Activated CD4-positive, alpha-beta T cell treated with anti-CD3 and anti-CD28 coated beads for 36 hours (primary cell): ENCODE measurements at places on chromosomes 2 and 18. TPM values are rescaled to one million over a fixed set of nuclear protein-coding genes. Genes with fewer than 3 reads are reported as not detected.

GRCh38 chr2:128474036-128474955, 155.6 kb upstream of the HS6ST1 start:
- H3K36me3 ChIP-seq: peaks cover 7% of the 10 kb centered on the region
- peaks cover 11% of the 10 kb centered on the region for H3K4me1 ChIP-seq
- H3K27ac ChIP-seq: no peak overlapping the region
- H3K4me3 ChIP-seq: no peak overlapping the region

DNA sequence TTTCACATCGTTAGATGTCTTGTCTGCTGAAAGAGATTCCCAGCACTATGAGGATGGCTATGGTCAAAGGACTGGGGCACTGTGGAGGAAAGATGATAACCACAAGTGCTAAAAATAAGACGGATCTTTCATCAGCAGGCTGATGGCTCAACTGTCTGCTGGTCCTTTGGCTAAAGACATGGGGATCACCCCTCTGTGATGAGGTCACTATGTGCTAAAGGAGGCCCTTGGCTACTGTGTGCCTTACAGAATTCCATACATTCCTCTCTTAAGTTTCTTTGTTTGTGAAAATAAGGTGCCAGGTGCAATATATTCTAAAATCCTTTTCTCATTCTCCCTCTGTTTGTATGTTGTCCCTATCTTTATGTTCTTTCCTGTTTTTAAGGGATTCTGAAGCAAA, 39.7 kb upstream of the LYPD6 start:
- H3K4me3 ChIP-seq: no peak overlapping the region
- H3K4me1 ChIP-seq: no peaks in the 10 kb centered on the region
- peaks cover 4% of the 10 kb centered on the region for H3K27me3 ChIP-seq
- H3K36me3 ChIP-seq: no peaks in the 10 kb centered on the region

GRCh38 chr2:212005085-212005671, 533.4 kb downstream of the ERBB4 start:
- no peaks in the 10 kb centered on the region for H3K4me1 ChIP-seq
- DNase-seq: peak; percentile 28
- H3K27me3 ChIP-seq: no peaks in the 10 kb centered on the region
- H3K27ac ChIP-seq: no peak overlapping the region
- no peaks in the 10 kb centered on the region for H3K36me3 ChIP-seq

VWA3B gene
- total RNA-seq: not detected

DNA sequence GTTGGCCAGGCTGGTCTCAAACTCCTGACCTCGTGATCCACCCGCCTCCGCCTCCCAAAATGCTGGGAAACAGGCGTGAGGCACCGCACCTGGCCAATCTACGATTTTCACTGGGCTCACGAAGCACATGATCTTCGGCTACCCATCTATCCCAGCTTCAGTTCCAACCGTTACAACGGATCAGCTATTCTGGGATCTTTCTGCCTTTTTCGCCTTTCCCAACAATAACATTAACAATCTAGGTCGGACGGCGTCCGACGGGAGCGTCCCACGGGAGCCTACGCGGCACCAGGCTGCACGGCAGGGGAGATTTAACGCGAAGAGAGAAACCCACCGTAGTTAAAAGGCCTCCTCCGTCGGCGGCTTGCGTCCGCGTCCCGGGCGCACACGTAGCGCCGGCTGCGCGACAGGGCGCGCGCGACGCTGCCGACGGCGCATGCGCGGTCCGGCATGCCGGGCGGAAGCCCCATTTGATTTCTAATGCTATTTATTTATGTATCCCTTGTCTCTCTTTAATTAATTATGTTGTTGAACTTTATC, at the start of gene MSL3B:
TSS of gene MSL3B (minus strand) at position 394 of the 540 bp plus-strand sequence.
- H3K4me3 ChIP-seq: peak within 1 kb of the TSS; percentile 79
- H3K36me3 ChIP-seq: peaks cover 20% of the 10 kb centered on the region
- peaks cover 14% of the 10 kb centered on the region for H3K27me3 ChIP-seq
- peaks cover 12% of the 10 kb centered on the region for H3K4me1 ChIP-seq
- DNase-seq: peak; percentile 73

LYG2 gene
- not detected for total RNA-seq

GRCh38 chr18:51236225-51236624, 38.7 kb upstream of the MEX3C start:
- DNase-seq: no peak
- H3K27ac ChIP-seq: peak overlapping the region; percentile 51
- H3K4me3 ChIP-seq: no peak overlapping the region

DNA sequence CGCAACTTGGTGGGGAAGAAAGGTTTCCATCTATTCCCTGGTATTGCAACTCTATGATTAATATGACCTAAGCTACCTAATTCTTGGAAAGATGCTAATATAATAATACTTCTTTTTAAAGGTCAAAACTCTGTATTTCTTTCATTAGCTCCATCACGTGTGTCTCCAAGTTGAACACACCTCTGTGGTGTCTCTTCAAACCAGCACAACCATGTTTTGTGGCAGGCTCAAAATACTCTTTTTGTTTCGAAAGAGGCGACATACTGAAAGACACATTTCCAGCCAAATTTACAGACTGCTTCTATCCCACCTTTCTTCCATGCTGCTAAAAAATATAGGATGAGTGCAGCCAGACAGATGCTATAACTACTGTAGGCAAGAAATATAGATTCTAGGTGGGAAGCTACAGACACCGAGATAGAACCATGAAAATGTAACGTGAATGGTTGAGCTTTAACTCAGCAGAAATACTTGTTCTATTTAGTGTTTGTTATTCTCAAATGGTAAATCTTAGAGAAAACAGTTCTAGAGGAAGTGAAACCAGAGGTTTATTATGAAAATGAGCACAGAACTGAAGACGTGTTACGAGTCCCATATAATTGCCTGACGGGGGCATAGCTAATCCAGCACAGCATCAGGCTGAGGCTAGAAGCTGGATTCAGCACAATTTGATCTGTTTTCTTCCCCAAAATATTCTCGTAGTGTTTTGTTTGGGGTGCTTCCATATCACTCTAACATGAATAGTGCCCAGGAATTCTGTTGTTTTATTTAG, 991.5 kb upstream of the FANCL start:
- H3K4me1 ChIP-seq: no peaks in the 10 kb centered on the region
- no peak overlapping the region for H3K27ac ChIP-seq
- DNase-seq: no peak
- no peak overlapping the region for H3K4me3 ChIP-seq
- H3K27me3 ChIP-seq: no peaks in the 10 kb centered on the region

DNA sequence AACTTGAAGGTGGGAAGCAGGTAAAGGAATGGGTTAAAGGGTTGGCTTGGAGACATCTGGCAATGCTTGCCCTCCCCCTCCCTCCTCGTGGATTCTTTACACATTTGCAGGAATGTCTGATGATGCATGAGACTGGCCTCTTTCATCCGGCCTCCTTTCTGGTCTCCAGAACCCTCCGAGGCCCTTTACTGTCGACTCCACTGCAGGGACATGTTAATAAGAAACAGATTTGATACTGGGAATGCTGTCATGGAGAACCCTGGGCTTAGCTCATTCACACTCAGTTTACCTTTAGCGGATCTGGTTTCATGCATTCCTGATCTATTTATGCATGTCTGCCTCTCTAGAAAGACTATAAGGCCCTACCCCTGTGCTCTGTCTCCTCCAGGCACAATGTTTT, 238.7 kb downstream of the TGIF1 start:
- no peak for DNase-seq
- no peaks in the 10 kb centered on the region for H3K27me3 ChIP-seq
- no peaks in the 10 kb centered on the region for H3K36me3 ChIP-seq
- no peak overlapping the region for H3K4me3 ChIP-seq
- H3K27ac ChIP-seq: no peak overlapping the region

DNAJC5G gene
- not detected for total RNA-seq

- no peak overlapping the region for H3K27ac ChIP-seq
- H3K4me3 ChIP-seq: no peak overlapping the region
- no peaks in the 10 kb centered on the region for H3K4me1 ChIP-seq
- H3K36me3 ChIP-seq: no peaks in the 10 kb centered on the region
Observed at GRCh38 chr2:223084873-223085272, 32.9 kb downstream of the KCNE4 start.

CCDC141 gene
- 4.3 TPM for total RNA-seq

AOX1 gene
- 0.65 TPM for total RNA-seq

GRCh38 chr2:38886063-38886462, 3.6 kb upstream of the ARHGEF33 start:
- H3K36me3 ChIP-seq: no peaks in the 10 kb centered on the region
- DNase-seq: no peak
- H3K4me3 ChIP-seq: no peak overlapping the region
- no peak overlapping the region for H3K27ac ChIP-seq
- no peaks in the 10 kb centered on the region for H3K27me3 ChIP-seq

C2orf66 gene
- 0.09 TPM for total RNA-seq

- no peaks in the 10 kb centered on the region for H3K36me3 ChIP-seq
- H3K27me3 ChIP-seq: peaks cover 5% of the 10 kb centered on the region
- no peak overlapping the region for H3K4me3 ChIP-seq
- no peak for DNase-seq
- no peaks in the 10 kb centered on the region for H3K4me1 ChIP-seq
- no peak overlapping the region for H3K27ac ChIP-seq
Observed at GRCh38 chr2:134796373-134796772, 42.0 kb upstream of the ACMSD start.

DNA sequence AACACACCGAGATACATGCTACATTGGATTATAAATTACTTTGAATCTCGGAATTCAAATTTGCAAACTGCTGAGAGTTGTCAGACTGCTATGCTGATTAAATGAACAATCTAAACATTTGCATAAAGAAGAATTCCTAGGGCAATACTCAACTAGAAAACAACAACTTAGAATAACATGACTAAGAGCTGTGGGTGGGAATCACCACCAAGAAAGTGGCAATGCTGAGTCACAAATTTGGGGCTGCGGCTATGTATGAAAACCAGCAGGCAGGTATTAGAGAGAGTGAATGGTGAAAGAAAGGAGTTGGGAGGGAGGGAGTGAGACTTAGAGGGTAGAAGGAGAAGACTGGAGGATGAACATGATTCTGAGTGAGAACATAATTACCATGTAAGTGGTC, 559.5 kb downstream of the PIK3C3 start:
- no peak overlapping the region for H3K4me3 ChIP-seq
- H3K27ac ChIP-seq: no peak overlapping the region
- no peaks in the 10 kb centered on the region for H3K4me1 ChIP-seq
- H3K36me3 ChIP-seq: no peaks in the 10 kb centered on the region
- H3K27me3 ChIP-seq: no peaks in the 10 kb centered on the region
- no peak for DNase-seq

DNAH7 gene
- total RNA-seq: not detected

GDF7 gene
- total RNA-seq: 0.02 TPM

GRCh38 chr2:134712736-134713135, 6.1 kb downstream of the TMEM163 start:
- H3K4me1 ChIP-seq: peaks cover 27% of the 10 kb centered on the region
- H3K27ac ChIP-seq: no peak overlapping the region
- H3K27me3 ChIP-seq: peaks cover 50% of the 10 kb centered on the region
- H3K4me3 ChIP-seq: no peak overlapping the region
- DNase-seq: no peak
- no peaks in the 10 kb centered on the region for H3K36me3 ChIP-seq

LIMS1 gene
- total RNA-seq: 70.3 TPM

- no peaks in the 10 kb centered on the region for H3K36me3 ChIP-seq
- no peak overlapping the region for H3K4me3 ChIP-seq
- H3K27ac ChIP-seq: no peak overlapping the region
- no peak for DNase-seq
Observed at GRCh38 chr18:74869904-74870863, 272.5 kb downstream of the ZNF407 start.

DNA sequence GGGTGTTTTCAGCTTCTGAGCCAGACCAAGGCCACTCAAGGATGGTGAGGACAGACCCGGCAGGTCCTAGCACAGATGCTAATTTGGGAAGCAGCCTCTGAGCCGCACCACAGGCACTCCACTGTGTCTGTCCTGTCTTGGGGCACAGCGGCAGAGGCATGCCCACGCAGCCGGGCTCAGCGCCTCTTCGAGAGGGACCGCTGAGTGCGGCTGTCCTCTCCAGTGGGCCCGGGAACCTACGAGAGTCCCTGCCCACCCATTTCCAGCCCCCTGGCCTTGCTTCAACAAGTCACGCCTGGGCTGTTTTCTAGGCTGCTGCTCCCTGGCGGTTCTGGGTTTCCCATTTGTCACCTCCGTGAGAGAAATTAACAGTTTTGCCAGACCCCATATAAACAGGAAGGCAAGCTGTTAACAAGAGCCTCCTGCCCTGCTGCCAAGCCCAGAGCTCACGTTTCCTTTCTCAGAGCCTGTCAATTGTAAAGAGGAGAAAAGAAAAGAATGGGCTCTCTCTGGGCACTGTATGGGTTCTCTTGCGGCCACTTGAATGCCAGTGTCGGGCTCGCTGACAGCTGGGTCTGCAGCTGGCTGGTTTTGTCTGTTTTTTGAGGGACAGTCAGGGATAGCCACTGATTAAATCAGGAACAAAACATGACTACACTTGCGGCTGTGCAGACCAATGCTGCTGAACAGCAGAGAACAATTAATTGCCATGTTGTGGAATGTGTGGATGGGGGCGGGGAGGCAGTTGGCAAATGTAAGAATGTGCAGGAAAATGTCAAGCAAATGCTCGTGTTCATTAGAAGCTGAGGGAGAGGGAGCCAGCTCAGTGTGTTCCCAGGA, 30.6 kb downstream of the TMEM17 start:
- H3K27ac ChIP-seq: no peak overlapping the region
- H3K4me3 ChIP-seq: no peak overlapping the region
- peaks cover 10% of the 10 kb centered on the region for H3K27me3 ChIP-seq
- no peak for DNase-seq

GRCh38 chr18:63070767-63071502, 248.6 kb downstream of the BCL2 start:
- H3K4me1 ChIP-seq: peaks cover 11% of the 10 kb centered on the region
- H3K27me3 ChIP-seq: no peaks in the 10 kb centered on the region
- no peaks in the 10 kb centered on the region for H3K36me3 ChIP-seq
- H3K27ac ChIP-seq: no peak overlapping the region

- H3K27me3 ChIP-seq: peaks cover 3% of the 10 kb centered on the region
- H3K36me3 ChIP-seq: no peaks in the 10 kb centered on the region
- no peaks in the 10 kb centered on the region for H3K4me1 ChIP-seq
- H3K4me3 ChIP-seq: no peak overlapping the region
- no peak overlapping the region for H3K27ac ChIP-seq
- DNase-seq: no peak
Observed at GRCh38 chr2:33782395-33783230, 183.5 kb upstream of the FAM98A start.

- H3K4me3 ChIP-seq: no peak overlapping the region
- H3K27ac ChIP-seq: no peak overlapping the region
- DNase-seq: no peak
Observed at GRCh38 chr2:19425419-19425818, 67.0 kb upstream of the OSR1 start.
